ENCODE measurements at places on chromosomes 4 and X. TPM values are rescaled to one million over a fixed set of nuclear protein-coding genes. Genes with fewer than 3 reads are reported as not detected.
A peak's percentile ranks its signal among the peaks of the same experiment; 100 is the strongest.

Gene SLC10A7
- 17.4 TPM for total RNA-seq

Gene FGFBP2
- 0.96 TPM for total RNA-seq

Gene RTL9
- not detected for total RNA-seq

Gene PABPC1L2B
- not detected for total RNA-seq

Gene COL4A5
- 7.0 TPM for total RNA-seq

Gene FHIP1A
- total RNA-seq = 33.4 TPM

Gene CCSER1
- 13.4 TPM for total RNA-seq

DNA sequence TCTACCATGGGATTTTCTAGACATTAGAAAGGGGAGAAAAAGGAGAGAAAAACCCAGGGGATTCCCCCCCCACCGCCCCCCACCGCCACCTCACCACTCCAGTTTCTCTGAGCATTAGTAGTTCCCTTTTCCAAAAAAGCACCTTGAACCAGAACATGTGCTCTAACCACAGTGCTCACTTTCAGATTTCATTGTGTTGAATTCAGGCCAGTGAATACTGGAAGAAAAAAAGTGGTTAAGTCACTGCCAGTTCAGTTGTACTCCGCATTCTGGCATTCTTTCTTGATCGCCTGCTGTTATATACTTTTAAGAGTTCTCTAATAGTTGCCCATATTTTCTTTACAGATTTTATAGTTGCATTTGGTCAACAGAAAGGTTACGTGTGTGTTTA, 40.9 kb downstream of the JADE3 start:
- no peaks in the 10 kb centered on the region for H3K4me1 ChIP-seq
- no peak overlapping the region for H3K4me3 ChIP-seq
- no peaks in the 10 kb centered on the region for H3K27me3 ChIP-seq
- DNase-seq = no peak
- H3K36me3 ChIP-seq = no peaks in the 10 kb centered on the region

GRCh38 chr4:77076889-77077635, 1.3 kb upstream of the CCNI start:
- H3K36me3 ChIP-seq = no peaks in the 10 kb centered on the region
- no peak for DNase-seq
- H3K27me3 ChIP-seq = no peaks in the 10 kb centered on the region
- H3K27ac ChIP-seq = peak overlapping the region; percentile 98
- peaks cover 16% of the 10 kb centered on the region for H3K4me1 ChIP-seq

- no peak overlapping the region for H3K4me3 ChIP-seq
- no peaks in the 10 kb centered on the region for H3K27me3 ChIP-seq
- no peak for DNase-seq
- no peaks in the 10 kb centered on the region for H3K4me1 ChIP-seq
- H3K36me3 ChIP-seq = no peaks in the 10 kb centered on the region
Observed at GRCh38 chrX:38937400-38937799, 136.1 kb downstream of the MID1IP1 start.

- no peak for DNase-seq
- no peaks in the 10 kb centered on the region for H3K36me3 ChIP-seq
- no peak overlapping the region for H3K4me3 ChIP-seq
- H3K27me3 ChIP-seq = no peaks in the 10 kb centered on the region
- no peaks in the 10 kb centered on the region for H3K4me1 ChIP-seq
Observed at GRCh38 chr4:165756836-165757235, 116.2 kb upstream of the TLL1 start.

- H3K36me3 ChIP-seq = no peaks in the 10 kb centered on the region
- H3K4me3 ChIP-seq = no peak overlapping the region
- H3K27ac ChIP-seq = no peak overlapping the region
- no peaks in the 10 kb centered on the region for H3K27me3 ChIP-seq
- H3K4me1 ChIP-seq = no peaks in the 10 kb centered on the region
Observed at GRCh38 chrX:80817002-80817401, 7.3 kb upstream of the BRWD3 start.

GRCh38 chr4:135927651-135928050, 1604.6 kb downstream of the PCDH18 start:
- no peaks in the 10 kb centered on the region for H3K36me3 ChIP-seq
- H3K4me3 ChIP-seq = no peak overlapping the region
- H3K27ac ChIP-seq = no peak overlapping the region
- no peak for DNase-seq
- H3K27me3 ChIP-seq = no peaks in the 10 kb centered on the region

DNA sequence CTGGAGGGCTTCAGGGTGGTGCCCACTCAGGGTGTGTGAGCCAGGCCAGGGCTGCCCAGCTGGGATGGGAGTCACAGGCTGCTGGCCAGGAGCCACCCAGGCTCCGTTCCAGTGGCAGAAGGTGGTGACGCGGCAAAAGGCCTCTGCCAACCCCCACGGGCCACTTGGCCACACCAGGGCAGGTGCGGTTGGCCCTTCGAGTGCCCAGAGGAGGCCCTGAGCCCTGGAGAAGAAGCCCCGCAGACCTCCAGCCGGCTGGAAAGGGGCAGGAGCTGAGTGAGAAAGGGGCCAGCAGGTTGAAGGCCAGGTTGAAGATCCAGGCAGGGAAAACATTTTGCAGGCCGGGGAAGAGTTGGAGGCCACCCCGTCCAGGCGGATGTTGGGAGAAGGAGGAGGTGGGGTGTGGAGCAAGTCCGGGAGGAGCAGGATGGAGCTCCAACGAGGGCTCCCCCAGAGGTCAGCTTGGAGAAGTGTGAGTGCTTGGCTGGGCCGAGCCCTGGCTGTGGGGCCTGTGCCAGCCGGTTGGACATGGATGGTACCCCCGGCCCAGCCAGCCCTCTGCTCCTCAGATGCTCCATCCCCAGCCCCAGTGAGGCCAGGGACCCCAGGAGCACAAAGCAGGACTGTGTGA, 2.8 kb upstream of the CPLX1 start:
- no peak overlapping the region for H3K4me3 ChIP-seq
- no peaks in the 10 kb centered on the region for H3K36me3 ChIP-seq
- H3K4me1 ChIP-seq = peaks cover 4% of the 10 kb centered on the region
- no peak overlapping the region for H3K27ac ChIP-seq
- no peak for DNase-seq

DNA sequence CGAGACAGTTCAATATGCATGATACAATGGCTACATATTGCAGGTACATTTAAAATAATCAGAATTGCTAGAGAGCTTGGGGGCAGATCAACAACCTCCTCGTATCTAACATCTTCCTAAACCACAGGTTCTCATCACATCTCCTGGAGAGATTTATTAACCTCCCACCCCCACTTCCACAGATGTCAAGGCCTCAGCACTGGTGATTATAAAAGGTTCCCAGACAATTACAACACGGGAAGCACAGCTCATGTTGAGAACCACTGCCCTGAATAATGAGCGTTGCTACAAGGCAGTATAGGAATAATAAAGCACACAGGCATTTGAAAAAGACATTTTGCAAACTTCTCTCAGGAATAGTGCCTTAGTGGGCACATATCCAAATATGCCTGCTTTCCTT, 42.8 kb downstream of the ELOVL6 start:
- H3K4me1 ChIP-seq = no peaks in the 10 kb centered on the region
- H3K36me3 ChIP-seq = no peaks in the 10 kb centered on the region
- DNase-seq = no peak
- no peak overlapping the region for H3K27ac ChIP-seq
- no peak overlapping the region for H3K4me3 ChIP-seq

DNA sequence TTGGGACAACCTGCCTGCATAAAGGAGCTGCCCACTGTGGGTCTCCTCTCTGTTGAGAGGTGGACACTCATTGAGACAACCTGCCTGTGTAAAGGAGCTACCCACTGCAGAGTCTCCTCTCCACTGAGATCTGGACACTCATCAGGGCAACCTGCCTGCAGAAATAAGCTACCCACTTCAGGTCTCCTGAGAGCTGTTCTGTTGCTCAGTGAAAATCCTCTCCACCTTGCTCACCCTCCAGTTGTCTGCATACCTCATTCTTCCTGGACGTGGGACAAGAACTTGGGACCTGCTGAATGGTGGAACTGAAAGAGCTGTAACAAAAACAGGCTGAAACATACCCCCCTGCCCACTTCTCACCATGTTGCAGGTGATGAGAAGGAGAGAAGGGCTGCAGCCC, 59.9 kb upstream of the CDKN2AIP start:
- no peaks in the 10 kb centered on the region for H3K36me3 ChIP-seq
- no peaks in the 10 kb centered on the region for H3K27me3 ChIP-seq
- DNase-seq = no peak
- H3K4me1 ChIP-seq = no peaks in the 10 kb centered on the region

DNA sequence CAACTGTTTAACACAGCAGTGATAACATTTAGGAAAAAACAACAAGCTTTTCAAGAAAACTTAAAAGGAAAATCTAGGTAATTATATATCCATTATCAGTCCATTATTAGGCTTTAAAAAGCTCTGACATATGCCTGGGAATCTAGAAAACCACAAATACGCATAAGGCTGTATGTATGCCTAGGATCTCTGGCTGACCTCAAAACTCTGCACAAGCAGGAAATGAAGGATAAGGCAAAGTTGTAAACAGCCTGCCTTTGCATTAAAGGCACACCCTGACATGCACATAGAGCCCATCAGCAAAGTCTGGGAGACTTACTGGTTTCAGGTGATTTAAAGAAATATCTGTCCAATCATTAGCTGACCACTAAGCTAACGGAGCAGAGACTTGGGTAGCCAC, 14.0 kb downstream of the TIMP1 start:
- no peak for DNase-seq
- no peaks in the 10 kb centered on the region for H3K36me3 ChIP-seq
- H3K27me3 ChIP-seq = no peaks in the 10 kb centered on the region
- no peaks in the 10 kb centered on the region for H3K4me1 ChIP-seq

GRCh38 chr4:100056701-100057100, 106.6 kb upstream of the H2AZ1 start:
- no peak overlapping the region for H3K27ac ChIP-seq
- no peaks in the 10 kb centered on the region for H3K27me3 ChIP-seq
- no peaks in the 10 kb centered on the region for H3K4me1 ChIP-seq
- DNase-seq = no peak
- H3K36me3 ChIP-seq = no peaks in the 10 kb centered on the region
- no peak overlapping the region for H3K4me3 ChIP-seq

DNA sequence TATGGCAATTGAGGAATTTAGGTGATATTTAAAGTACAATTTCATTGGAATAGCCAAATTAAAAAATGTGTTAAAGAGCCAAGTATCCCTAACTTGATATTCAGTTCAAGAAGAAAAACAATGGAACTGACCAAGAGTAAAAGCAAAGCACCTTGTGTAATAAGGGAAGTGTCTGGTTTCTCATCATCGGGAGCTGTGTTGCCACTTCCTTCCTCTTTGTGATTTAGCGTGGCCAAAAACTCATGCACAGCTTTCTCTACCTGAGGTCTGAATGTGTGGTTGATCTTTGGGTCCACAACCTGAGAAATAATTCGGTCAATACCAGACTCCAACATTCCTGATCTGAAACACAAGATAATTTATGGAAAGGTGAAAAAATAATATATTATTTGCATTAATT, 12.4 kb downstream of the BOD1L1 start:
- H3K27ac ChIP-seq = no peak overlapping the region
- no peak for DNase-seq
- H3K27me3 ChIP-seq = no peaks in the 10 kb centered on the region

DNA sequence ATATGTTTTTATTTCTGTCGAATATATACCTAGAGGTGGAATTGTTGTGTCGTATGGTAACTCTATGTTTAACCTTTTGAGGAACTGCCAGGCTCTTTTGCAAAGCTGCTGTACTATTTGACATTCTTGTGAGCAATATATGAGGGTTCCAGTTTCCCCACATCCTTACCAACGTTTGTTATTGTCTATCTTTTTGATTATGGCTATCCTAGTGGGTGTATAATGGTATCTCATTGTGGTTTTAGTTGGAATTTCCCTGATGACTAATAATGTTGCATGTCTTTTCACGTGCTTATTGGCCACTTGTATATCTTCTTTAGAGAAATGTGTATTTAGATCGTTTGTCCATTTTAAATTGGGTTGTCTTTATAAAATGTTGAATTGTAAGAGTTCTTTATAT, 24.5 kb downstream of the REPS2 start:
- H3K4me1 ChIP-seq = no peaks in the 10 kb centered on the region
- no peak overlapping the region for H3K27ac ChIP-seq
- H3K27me3 ChIP-seq = no peaks in the 10 kb centered on the region
- DNase-seq = no peak

GRCh38 chr4:96736352-96736889, 896.5 kb downstream of the PDHA2 start:
- no peak overlapping the region for H3K4me3 ChIP-seq
- DNase-seq = no peak
- no peak overlapping the region for H3K27ac ChIP-seq
- no peaks in the 10 kb centered on the region for H3K36me3 ChIP-seq
- no peaks in the 10 kb centered on the region for H3K4me1 ChIP-seq

GRCh38 chrX:41382714-41383645, 49.0 kb downstream of the DDX3X start:
- H3K27me3 ChIP-seq = no peaks in the 10 kb centered on the region
- peak; percentile 57 for DNase-seq
- H3K4me3 ChIP-seq = no peak overlapping the region
- no peaks in the 10 kb centered on the region for H3K4me1 ChIP-seq
- H3K27ac ChIP-seq = peak overlapping the region; percentile 76
- H3K36me3 ChIP-seq = no peaks in the 10 kb centered on the region

DNA sequence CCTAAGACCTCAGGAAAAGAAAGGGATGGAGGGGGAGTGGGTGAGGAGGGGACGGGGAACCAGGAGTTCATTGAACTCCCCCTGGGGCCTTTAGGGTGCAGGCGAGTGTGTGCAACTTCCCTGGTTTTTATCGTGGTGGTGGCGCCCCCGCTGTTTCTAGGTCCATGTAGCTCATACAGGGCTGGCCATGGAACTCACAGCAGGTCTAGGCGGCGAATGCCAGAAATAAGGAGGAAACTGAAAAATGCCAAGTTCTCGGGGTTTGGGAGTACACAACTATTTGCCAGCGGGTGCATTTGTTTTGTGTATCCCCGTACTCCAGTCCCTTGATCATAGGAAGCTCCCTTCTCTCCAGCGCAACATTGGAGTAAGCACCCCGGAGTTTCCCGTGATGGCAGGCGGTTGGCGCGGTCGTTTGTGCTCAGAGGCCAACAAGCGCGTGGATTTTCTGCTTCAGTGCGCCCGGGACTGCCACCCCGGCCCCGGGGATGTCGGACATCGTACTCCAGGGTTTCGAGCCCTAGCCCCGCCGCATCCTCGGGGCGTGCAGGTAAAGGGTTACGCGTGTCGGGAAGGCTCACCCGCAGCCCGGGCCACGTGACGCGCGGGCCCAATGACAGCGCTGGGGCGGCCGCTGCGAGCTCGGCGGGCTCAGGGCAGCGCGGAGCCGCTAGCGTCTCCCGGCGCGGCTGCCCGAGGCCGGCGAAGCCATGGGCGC, 208.9 kb downstream of the NWD2 start:
- peaks cover 7% of the 10 kb centered on the region for H3K27me3 ChIP-seq
- H3K27ac ChIP-seq = peak overlapping the region; percentile 73
- no peaks in the 10 kb centered on the region for H3K36me3 ChIP-seq
- H3K4me3 ChIP-seq = peak overlapping the region; percentile 57
- no peaks in the 10 kb centered on the region for H3K4me1 ChIP-seq

- H3K27ac ChIP-seq = no peak overlapping the region
- no peaks in the 10 kb centered on the region for H3K27me3 ChIP-seq
Observed at GRCh38 chrX:107293056-107293455, 86.6 kb downstream of the DNAAF6 start.

DNA sequence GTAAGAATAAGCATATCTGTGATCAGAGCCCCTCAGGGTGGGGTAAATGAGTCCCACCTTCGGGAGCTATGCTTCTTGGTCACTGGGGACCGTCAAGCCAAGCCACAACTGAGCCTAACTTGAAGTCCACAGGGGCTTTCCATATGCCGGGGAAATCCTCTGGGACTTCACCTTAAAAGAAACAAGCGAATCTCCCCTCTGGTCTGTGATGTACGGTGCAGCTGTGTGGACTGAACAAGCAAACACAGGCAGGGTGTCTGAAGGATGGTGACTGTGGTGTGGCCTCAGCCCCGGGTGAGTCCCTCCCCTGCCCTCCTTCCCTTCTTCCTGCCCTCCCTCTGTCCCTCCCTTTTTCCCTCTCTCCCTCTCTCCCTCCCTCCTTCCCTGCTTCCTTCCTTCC, 29.7 kb upstream of the PPP2R2C start:
- no peaks in the 10 kb centered on the region for H3K36me3 ChIP-seq
- no peak overlapping the region for H3K27ac ChIP-seq
- H3K4me1 ChIP-seq = no peaks in the 10 kb centered on the region
- H3K27me3 ChIP-seq = no peaks in the 10 kb centered on the region
- DNase-seq = peak; percentile 7
